ENCODE measurements at places on chromosomes 12 and 14.
A peak's percentile ranks its signal among the peaks of the same experiment; 100 is the strongest.

GRCh38 chr12:121365416-121366062, 13.3 kb upstream of the ANAPC5 start:
- DNase-seq = no peak

DNA sequence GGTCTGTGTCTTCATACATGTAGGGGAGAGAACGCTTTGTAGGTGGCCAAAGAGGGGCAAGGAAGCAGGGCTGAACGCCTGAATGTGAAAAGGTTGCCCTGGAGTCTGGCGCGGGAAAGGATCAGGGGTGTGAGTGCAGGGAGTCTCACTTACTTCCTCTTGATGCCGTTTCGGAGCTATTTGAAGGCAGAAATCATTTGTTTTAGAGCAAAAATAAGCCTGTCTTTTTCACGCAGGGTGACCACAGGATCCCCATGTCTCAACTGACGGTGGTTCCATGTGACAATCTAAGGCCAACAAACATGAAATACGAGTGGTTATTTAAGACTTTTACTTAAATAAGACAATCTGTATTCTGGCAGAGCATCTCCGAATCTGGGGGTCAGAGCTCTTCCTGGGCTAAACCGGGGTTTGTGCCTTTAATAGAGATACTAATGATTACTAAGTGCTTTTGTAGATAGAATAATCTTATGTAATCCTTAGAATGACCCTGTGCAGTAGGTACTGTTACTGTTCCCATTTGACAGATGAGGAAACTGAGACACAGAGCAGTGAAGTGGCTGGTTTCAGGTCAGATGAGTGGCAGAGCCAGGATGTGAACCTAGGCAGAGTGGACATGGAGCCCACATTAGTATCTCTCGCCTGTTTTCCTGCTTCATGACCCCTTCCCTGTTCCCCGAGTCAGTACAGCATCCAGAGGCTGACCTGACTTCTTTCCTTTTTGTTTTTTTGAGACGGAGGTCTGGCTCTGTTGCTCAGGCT, 1.9 kb downstream of the BRI3BP start:
- no peak for DNase-seq

- DNase-seq = no peak
These were observed 169.2 kb upstream of the PLXNC1 start for GRCh38 chr12:93979189-93979588.

DNA sequence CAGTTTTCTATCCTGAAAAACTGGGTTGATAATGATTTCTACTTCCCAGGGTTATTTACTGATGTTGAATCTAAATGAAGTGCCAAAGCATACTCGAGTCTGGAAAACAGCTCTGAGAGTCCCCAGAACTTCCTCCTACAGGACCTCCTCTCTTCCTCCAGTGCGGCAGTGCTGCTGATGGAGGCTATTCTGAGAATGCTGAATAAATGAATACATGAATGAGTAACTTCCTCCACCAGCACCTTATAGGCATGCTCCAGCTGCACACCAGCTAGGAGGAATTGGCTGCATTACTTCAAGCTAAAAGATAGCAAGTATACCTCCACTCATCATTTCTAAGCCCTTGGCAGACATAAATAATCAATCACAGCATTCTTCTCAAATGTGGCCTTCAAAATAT, 448.8 kb upstream of the CCDC196 start:
- no peak for DNase-seq

GRCh38 chr14:93040982-93041381, 74.7 kb downstream of the ITPK1 start:
- DNase-seq = no peak

DNA sequence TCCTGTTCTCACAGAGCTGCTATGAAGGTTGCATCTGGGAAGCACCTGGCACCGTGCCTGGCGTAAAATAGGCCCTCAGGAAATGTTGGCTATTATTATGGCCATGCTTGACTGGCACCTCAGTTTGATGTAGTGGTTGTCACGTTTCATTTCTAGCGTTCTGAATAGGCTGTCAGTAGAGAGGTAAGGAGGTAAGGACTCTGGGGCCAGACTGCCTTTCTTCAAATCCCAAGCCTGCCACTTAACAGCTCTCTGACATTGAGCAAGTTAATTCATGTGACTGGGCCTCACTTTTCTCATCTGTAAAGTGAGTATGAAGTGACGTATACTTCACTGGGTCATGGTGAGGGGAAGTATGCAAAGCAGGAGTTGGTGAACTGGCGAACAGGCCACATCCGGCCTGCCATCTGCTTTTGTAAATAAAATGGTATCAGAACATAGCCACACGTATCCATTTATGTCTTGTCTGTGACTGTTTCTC, 196.2 kb downstream of the CACNA1C start:
- DNase-seq = no peak

- no peak for DNase-seq
These were observed 48.3 kb upstream of the KCNMB4 start for GRCh38 chr12:70317781-70318180.

- DNase-seq = no peak
These were observed 16.7 kb downstream of the EPS8 start for GRCh38 chr12:15772405-15773018.

DNA sequence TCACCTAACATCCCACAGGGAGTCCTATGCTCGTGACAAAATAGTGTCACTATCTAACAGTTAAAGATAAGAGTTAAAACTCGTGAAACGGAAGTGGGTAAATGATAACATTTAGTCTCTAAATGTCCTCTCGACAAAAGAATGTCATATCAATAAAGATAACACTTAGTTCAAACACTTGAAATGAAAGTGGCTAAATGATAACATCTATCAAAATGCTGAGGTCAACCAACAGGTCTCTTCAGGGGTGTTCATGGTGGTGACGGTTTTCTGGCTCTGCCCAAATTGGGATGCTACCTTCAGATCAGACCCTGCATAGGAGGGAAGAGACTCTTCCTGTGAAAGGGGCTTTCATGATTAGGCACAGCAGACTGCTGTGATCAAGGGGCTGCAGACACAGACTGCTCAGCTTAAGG, 22.1 kb downstream of the IL26 start:
- no peak for DNase-seq

DNA sequence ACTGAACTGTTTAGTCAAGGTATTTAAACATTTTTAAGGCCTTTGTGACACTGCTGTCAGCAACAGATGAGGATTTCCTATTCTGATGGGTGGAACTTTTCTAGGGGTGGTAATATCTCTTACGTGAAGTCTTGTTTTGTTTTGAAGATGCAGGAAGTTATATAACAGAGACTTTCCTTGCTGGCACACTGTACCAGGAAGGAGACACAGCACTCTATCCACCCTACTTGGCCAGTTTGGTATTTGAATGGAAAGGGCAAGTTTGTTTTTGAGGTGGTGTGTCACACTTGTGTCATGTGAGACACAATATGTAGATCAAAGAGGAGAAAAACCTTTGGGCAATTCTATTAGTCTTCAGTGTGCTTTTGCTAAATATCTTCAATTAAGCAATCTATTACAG, 51.6 kb upstream of the SRP54 start:
- no peak for DNase-seq

GRCh38 chr12:55132816-55133215, 6.6 kb downstream of the OR9K2 start:
- no peak for DNase-seq

GRCh38 chr14:51883232-51883631, 22.8 kb downstream of the GNG2 start:
- no peak for DNase-seq

DNA sequence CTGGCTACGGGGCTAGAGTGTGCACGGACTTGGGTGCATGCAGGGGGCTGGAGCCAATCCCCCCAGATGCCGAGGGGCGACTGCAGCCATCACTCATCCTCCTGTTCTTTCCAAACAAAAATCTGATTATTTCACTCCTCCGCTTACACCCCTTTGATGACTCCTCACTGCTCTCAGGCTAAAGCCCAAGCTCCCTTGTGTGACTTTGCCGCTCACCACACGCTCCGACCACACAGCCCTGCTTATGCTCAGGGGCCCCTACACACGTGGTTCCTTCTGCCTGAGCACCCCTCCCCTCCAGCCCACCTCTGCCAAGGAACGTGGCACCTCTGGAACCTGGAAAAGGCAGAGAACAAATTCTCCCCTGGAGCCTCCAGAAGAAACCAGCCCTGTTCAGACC, 13.7 kb downstream of the CHFR start:
- DNase-seq = no peak

- no peak for DNase-seq
These were observed 9.1 kb downstream of the ADAM20 start for GRCh38 chr14:70525691-70526090.

GRCh38 chr12:15545334-15545733, 223.0 kb downstream of the PTPRO start:
- no peak for DNase-seq

GRCh38 chr12:14261096-14261495, 104.4 kb upstream of the ATF7IP start:
- no peak for DNase-seq

DNA sequence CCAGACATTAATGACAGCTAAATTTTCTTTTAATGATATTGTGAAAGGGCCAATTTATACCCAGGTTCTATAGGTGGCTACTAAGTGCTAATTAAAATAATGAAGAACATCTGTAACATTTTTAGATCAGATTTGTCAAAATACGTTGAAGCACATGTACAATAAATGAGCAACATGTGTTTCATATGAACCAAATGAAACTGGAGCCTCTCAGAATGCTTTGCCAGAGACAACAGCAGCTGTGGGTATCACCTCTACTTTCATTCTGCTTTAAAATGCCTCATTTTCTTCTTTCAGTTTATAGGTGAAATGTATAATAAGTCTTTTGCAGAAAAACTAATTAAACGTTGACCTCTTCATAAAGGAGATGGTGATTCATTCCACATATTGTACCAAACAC, 26.1 kb upstream of the MYF6 start:
- no peak for DNase-seq

GRCh38 chr12:21305661-21306060, 29.1 kb downstream of the SLCO1A2 start:
- DNase-seq = no peak

DNA sequence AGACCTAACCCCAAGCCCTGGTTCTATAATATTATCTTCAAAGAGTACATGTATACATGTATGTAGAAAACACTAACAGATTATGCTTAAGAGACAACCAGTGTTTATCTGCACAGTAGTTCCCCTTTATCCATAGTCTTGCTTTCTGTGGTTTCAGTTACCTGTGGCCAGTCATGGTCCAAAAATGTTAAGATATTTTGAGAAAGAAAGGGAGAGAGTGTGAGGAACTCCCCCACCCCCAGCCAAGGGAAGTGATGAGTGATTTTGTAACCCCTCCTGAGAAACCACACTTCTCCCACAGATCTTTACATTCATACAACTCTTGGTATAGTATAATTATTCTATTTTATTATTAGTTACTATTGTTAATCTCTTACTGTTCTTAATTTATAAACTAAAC, 77.3 kb upstream of the CNTN1 start:
- no peak for DNase-seq

DNA sequence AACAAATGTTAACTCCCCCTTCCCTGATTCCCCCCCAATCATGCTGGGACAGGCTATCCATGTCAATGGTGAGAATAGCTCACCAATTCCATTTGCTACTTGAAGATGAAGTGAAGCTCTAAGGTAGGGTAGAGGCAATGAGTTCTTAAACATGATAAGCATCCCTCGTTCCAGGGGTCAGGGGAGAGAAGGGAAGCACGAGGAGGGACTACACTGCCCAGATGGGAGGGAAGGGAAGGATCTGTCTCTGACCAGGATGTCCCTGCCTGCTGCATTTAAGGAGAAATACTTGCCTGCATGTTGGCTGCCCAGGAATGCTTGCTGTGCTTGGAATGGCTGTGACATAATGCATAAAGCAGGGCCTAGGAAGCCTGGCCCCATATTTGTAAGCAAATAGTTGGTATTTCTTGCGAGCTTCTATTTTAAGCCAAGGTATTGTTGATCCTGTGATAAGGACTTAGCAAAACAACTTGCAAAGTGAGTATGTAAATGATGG, 155.1 kb downstream of the CEP83 start:
- peak; percentile 30 for DNase-seq

DNA sequence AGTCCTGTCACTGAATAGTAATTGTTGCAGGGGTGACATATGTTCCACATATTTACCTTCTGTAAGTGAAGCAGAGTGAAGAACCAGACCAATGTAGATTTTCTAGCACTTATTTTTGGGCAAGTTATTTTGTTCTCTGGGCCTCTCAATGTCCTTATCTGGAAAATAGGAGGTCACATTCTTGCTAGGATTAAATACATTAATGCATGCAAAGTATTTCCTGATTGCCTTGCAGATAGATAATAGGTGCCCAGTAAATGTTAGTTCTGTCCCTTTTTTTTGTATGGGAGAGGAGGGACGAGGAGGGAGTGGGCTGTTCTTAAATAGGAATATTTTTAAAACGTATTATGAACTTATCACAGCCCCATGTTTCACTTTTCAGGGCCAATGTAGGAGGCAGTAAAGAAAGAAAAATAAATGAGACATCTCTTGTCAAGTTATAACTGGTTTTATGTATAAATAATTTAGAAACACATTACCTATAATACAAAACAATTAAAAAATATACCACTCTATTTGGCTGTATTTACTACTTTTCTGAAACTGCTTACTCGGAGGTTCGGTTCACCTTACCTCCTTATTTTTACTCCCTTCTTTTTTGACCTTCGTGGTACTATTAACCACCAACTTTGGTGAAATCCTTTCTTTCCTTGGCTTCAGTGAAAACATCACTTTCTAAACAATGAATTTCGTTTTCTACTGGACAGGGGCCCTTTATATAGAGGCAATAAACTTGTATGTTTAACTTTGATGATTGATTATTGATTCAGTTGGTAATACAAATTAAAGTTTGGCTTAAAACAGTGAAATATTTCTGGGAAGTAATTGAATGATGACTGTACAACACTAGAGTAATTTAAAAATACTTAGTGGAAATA, 41.9 kb downstream of the DIP2B start:
- DNase-seq = no peak

DNA sequence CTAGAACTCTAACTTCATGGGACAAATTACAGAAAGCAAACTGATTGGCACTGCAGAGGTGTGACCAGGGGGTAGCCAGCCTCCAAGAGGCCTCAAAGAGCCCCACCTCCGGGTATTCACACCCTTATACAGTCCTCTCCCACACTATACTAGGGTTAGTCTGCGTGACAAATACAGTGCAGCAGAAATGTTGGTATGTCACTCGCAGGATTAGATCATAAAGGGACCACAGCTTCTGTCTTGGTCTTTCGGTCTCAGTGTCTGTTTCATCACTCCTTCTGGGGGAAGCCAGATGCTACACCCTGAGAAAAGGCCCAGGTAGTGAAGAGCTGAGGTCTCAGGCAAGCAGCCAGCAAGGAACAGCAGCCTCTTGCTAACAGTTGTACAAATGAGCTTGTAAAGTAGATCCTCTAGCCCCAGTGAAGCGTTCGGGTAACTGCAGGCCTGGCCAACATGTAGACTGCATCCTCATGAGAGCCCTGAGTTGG, 68.9 kb upstream of the SAV1 start:
- no peak for DNase-seq
